Lung microvascular endothelial cell (primary cell): ENCODE measurements at places on chromosomes 2 and 18. TPM values are rescaled to one million over a fixed set of nuclear protein-coding genes. Genes with fewer than 3 reads are reported as not detected.
A peak's percentile ranks its signal among the peaks of the same experiment; 100 is the strongest.

DNA sequence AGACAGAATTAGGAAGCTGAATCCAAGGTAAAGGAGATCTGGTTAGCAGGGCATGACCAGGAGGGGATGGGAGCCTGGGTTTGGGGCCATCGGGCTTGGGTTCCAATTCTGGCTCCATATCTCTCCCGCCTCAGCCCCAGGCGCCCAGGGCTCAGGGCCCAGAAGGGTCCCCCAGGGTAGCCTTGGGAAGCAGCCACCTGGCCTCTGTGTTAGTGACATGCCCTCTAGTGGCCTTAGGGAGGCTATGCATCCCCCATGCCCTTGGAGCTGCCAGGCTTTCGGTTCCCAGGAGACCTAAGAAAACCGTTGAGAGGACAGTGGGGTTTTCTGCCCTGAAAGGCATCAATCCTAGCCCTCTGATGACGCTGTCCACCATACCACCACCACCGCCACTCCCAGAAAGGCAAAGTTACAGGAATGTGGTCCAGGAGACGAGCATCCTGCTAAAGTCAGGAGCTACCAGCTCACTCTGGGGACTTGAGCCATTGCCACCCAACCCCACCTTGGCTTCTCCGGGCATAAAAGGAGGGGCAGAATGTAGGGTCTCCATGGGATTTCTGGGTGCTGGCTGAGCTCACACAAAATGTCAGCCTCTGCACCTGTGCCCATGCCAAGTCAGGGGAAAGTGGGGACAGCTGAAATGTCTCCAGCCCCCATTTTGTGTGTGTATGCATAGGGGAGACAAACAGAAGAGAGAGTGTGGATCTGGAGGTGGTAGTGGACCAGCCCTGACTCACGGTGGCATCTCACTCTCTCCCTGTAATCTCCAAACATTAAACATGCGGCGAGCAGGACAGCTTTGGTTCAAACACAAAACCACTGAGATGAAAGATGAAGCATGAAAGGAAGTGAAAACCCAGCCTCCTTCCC is 56.5 kb downstream of the EMX1 start:
- peak; percentile 66 for DNase-seq

DNA sequence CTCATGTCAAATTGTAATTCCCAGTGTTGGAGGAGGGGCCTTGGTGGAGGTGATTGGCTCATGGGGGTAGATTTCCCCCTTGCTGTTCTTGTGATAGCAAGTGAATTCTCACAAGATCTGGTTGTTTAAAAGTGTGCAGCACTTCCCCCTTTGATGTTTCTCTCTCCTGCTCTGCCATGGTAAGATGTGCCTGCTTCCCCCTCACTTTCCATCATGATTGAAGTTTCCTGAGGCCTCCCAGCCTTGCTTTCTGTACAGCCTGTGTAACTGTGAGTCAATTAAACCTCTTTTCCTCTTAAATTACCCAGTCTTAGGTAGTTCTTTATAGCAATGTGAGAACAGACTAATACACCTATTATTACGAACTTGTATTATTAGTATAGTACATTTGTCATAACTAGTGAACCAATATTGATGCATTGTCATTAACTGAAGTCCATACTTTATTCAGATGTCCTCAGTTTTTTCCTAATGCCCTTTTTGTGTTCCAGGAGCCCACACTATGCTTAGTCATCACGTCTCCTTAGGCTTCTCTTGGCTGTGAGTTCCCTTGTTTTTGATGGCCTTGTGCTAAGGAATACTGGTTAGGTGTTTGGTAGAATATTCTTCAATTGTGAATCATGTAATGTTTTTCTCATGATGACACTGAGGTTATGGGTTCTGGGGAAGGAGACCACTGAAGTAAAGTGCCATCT is 4.5 kb upstream of the MAP3K2 start:
- no peak for DNase-seq

Gene HOXD4
- 1.3 and 4.4 TPM in 2 replicates for total RNA-seq

Gene CXCR1
- not detected in 2 replicates for total RNA-seq

Gene ACVR1C
- total RNA-seq, result not detected in 2 replicates

- no peak for DNase-seq
Measured at GRCh38 chr2:68799140-68800026, 64.8 kb downstream of the ARHGAP25 start.

DNA sequence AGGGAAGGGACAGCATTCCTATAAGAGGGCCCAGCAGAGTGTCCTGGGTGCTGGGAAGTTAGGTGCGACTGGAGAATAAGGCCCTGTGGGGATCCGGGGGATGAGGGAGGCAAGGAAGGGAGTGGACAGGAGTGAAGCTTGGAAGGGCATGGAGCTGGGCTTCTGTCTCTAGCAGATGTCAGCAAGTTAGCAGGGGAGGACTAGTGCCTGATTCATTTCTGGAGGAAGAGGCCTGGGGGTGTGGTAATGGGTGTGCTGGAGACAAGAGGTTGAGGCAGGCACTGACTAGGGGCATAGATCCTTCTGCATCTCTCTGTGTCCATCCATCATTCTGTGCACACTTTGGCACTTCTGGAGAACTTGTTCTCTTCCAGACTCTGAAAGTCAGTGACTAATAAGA is 134.7 kb downstream of the ACOXL start:
- no peak for DNase-seq

DNA sequence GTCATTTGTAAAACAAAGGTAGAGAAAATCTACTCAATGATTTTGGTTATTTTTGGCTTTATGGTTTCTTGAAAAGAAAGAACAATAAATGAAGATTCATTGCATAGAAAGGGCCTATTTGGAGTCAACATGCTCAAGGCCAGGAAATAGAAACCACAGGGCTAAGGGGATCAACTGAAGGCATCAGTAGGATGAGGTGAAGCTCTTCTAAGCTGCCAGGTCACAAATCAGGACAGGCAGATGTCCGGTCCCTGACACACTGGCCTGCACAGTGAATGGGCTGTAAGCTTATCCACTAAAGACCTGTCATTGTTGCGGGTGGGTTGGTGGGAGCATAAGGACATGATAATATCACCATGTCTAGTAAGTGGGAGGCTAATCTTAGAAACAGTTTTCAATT is 31.6 kb upstream of the RNF138 start:
- no peak for DNase-seq

Gene STRADB
- 12.9 and 20.9 TPM in 2 replicates for total RNA-seq

DNA sequence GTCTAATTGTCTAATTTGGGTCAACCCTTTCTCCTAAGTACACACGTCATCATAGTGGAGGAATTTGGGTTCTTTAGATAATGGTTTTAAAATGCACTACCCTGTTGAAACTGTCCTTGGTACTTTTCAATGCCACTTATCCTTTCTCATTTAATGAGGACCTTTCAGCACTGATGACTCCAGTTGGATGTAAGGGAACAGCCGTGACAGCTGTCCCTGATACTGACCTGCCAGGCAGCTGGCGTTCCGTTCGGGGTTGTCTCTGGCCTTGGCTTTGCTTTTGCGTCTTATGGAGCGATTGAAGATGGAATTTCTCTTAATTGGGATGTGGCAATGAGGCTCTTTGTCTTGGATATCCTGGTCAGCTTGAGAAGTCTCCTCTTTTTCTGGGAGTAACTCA is 38.7 kb downstream of the NGEF start:
- DNase-seq, result no peak

Gene TPO
- not detected in 2 replicates for total RNA-seq

DNA sequence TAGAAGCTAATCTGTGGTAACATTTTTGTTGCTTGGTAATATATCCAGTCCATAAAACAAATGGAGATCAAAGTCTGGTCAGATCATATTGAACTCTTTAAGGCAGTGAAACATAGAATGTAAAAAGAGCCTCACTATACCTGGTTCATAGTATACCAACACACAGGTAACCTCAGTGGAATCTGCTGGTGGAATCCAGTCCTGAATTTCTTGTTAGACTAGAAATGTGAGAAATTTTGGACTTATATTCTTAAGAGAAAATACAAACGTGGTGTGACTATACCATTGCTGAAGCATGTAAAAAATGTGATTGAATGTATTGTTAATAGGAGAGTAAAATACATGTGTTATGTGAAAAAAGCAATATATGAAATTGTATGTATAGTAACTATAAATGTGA is 46.1 kb upstream of the GRHL1 start:
- DNase-seq, result no peak

Gene CD28
- total RNA-seq, result under 0.01 and 0.20 TPM in 2 replicates

Gene GKN1
- total RNA-seq, result not detected in 2 replicates

Gene TBR1
- under 0.01 TPM in 1 of 2 replicates, not detected in the other for total RNA-seq

DNA sequence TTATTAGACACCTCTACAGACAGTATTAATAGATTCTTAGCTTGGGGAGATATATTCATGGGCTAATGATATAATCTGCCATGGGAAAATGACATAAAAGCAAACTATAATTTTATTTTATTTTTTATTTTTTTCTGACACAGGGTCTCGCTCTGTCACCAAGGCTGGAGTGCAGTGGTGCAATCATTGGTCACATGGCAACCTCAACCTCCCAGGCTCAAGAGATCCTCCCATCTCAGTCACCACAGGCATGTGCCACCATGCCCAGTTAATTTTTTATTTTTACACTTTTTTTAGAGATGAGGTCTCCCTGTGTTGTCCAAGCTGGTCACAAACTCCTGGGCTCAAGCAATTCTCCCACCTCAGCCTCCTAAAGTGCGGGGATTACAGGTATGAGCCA is 39.3 kb downstream of the RTN4 start:
- peak; percentile 30 for DNase-seq

- no peak for DNase-seq
Measured at GRCh38 chr2:27271631-27272340, 3.4 kb upstream of the DNAJC5G start.

DNA sequence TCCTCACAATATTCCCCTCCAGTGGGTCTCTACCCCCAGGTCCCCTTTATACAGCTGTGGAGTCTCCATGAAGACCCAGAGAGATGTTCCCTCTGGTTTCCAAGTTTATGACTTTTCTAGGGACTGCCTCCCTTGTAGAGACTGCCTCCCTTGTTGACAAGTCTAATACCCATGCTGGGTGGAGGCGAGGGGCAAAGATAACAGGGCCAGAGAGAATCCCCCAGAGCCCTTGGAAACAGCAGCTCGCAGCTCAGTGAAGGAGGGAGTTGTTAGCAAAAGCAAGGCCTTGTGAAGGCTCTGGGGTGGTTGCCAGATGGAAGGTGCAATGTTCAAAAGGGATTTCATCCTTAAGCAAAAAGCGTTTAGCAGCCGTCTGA is 75.0 kb upstream of the GATA6 start:
- no peak for DNase-seq

DNA sequence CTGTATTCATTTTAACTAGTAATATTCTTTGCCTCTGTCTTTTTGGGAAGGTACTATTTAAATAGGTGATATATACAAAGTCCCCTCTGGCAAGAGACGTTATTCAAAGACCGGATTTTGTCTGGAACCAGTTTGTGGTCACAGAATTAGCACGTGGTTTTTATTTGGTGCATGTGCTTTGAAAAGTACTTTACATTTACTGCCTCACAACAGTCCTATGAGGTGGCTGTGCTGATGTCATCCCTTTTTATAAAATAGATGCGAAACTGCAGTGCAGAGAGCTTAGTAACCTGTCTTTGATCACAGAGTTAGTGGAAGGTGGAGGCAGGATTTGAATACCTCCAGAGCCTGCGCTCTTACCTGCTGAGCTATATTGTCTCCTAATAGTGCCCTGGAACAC is 4.0 kb downstream of the LPIN1 start:
- no peak for DNase-seq

GRCh38 chr2:109144271-109144670 is 15.3 kb downstream of the SH3RF3 start:
- DNase-seq, result no peak

Gene FTCDNL1
- 0.40 and 0.44 TPM in 2 replicates for total RNA-seq

DNA sequence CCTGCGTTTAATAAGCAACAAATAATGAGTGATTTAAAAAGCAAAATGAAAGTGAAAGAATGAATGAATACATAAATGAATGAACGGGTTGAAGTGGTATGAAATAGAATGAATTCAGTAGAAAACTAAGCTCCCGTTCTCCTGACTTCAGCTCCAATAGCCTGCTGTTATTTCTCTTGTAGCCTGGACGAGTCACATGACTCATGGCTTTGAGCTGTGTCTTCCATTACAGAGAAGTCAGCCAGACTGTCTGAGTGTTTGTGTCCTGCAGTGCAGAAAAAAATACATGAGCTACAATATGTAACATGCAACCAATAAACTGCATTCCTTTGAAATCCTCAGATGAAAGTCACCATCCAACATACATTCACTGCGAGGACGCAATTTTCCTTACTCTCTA is 21.2 kb downstream of the SCG2 start:
- peak; percentile 50 for DNase-seq

Gene MGAT5
- 68.0 and 158 TPM in 2 replicates for total RNA-seq

Gene KCNK3
- total RNA-seq, result not detected in 2 replicates

Gene RPS27A
- total RNA-seq, result 704 and 782 TPM in 2 replicates

DNA sequence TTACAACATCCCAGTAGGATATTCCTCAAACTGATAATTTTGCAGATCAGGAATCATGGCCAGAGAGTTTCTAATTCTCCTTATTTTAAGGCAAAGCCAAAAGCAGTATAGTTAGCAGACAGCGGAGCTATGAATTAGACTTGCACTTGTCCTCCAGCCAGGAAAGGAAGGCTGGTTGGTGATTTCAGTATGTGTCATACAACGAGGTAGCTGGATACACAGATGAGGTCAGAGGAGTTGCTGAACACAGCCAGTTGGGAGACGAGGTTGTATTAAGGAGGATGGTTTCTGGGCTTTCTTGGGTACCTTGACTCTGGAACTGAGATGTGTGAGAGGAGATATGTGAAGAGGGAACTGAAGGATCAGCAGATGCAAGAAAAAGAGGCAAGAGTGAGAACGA is 185.2 kb downstream of the SOX11 start:
- no peak for DNase-seq

Gene GPD2
- total RNA-seq, result 21.0 and 25.7 TPM in 2 replicates

GRCh38 chr18:47566809-47567208 is 315.3 kb upstream of the SKOR2 start:
- DNase-seq, result no peak

DNA sequence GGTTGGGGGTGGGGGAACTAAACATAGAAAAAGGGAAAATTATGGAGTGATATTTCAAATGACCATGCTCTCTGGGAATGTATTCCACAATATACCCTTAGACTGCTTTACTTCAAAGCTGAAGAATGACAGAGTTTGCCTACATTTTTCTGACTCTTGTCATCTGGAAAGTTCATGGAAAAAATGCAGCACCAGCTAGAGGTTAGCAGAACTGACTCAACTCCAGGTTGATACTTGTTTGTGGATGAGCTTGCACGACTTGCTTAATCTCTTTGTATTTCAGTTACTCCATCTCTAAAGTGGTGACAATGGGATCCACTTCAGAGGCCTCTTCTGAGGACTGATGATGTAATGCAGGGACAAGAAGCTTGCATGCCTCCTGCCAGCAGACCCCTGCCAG is 824.0 kb upstream of the ID2 start:
- DNase-seq, result no peak

DNA sequence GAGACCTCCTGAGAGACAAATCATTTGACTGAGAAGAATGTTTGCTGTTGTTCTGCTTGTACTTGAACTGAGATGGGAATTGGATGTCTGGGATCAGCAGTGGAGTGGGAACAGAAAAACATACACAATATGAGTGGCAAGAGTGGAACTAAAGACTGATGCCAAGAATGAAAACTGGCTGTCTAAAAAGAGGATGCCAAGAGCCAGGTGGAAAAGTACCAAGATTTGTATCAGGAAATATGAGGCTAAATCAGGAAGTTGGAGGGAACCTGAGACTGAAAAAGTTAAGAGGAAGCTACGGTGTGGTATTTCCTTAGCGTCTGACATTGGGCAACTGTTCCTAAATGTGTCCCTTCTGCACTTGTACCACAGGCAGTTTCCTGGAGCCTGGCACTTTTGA is 440.9 kb upstream of the CELF4 start:
- no peak for DNase-seq
